ENCODE measurements at places on chromosomes 2 and 18.

- no peak for DNase-seq
Observed at GRCh38 chr18:25136416-25137196, 215.4 kb downstream of the ZNF521 start.

GRCh38 chr18:65365245-65365980 lies 385.4 kb upstream of the CDH7 start:
- DNase-seq: no peak

- DNase-seq: peak; percentile 26
Observed at GRCh38 chr18:46622999-46623398, 34.0 kb downstream of the LOXHD1 start.

DNA sequence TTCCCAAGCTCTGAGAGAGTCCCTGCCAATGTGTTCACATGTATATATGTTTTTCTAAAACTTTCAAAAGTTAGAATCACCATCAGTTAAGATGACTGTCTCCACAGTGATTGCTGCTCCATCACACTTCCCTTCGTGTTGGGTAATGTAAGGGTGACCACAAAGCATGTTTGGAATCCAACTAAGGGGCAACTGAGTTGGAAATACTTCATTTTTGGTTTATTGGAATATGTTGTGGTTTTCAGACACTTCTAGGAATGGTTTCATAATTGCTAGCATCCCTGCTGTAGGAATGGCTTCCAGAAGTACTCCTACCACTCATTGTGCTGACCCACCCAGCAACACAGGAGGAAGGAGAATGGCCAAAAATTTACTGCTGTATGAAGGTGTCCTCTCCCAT lies 212.5 kb upstream of the GULP1 start:
- no peak for DNase-seq

DNA sequence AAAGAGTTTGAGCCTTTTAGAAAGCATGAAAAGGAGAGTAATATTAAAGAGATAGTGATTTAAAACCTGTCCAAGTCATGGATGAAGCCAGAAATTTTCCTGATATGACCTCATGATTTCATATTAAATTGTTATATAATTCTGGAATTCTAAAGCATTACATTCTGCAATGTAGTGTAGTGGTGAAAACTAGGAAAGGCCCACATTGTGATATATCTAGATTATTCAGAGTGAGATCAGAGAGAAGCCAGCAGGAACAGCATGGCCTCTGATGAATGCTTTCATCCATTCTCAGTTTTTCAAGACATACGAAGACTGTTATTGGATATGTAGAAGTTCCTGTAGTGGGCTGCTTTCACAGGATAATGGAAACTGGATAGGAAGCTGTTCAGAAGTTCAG lies 98.8 kb downstream of the LCLAT1 start:
- DNase-seq: no peak

DNA sequence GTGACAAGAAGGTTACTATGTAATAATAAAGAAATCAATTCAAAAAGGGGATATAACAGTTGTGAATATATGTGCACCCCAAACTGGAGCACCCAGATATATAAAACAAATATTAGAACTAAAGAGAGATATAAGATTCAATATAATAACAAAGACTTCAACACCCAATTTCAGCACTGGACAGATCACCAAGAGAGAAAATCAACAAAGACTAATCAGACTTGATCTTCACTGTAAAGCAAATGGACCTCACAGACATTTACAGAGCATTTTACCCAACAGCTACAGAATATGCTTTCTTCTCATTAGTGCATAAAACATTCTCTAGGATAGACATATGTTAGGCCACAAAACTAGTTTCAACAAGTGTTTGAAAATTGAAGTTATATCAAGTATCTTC lies 287.7 kb downstream of the DSC3 start:
- DNase-seq: no peak

DNA sequence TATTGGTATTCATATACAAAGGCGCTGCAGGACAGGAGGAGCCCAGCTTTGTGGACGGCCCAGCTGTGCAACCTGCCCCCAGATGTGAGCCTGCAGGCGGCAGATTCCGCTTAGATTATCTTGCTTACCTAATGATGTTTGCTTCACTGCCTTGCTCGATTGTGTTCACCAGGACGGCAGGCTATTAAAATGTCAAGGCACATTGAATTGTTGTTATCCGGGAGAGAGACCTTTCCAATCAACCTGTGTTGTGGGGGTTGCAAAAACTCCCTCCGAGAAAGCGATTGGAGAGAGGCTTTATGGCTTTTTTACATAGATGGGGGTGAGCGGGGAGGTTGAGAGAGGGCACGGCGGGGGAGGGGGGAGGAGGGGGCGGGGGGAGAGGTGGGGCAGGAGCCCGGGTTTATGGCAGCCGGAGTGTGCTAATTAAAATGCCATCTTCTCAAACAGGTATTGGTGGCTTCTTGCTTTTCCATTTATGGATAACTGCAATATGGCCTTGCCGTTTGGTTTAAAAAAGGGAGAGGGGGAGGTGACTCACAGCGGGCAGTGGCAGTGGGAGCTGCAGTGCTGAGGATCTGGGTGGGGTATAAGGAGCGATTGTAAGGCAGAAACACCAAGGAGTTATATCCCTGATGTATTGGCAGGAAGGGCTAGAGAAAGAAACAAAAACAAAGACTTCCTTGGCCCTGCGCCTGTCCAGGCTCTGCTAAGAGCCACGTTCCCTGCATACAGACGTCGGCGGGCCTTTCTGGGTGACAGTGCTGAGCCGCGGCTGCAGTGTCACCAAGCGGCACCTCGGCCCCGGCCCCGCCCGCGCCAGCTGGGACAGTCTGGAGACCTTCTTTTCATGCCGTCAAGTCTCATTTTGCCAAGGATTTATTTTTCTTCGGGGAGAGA lies 97.2 kb downstream of the INSIG2 start:
- DNase-seq: peak; percentile 58

DNA sequence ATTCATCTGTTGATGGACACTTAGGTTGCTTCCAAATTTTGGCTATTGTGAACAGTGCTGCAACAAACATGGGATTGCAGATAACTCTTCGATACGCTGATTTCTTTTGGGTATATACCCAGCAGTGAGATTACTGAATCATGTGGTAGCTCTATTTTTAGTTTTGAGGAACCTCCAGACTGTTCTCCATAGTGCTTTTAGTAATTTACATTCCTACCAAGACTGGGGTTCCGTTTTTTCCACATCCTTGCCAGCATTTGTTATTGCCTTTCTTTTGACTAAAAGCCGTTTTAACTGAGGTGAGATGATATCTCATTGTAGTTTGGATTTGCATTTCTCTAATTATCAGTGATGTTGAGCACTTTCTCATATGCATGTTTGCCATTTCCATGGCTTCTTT lies 200.3 kb downstream of the MBD5 start:
- DNase-seq: no peak

Measured in hematopoietic multipotent progenitor cell treated with erythropoietin and hydrocortisone succinate and interleukin-3 and kit ligand, for 8 days (in vitro differentiated cells).